ENCODE measurements at places on chromosomes 5 and 9. TPM values are rescaled to one million over a fixed set of nuclear protein-coding genes. Genes with fewer than 3 reads are reported as not detected.

LCN1 gene
- polyA plus RNA-seq, result 0.09 TPM

- no peak overlapping the region for H3K4me3 ChIP-seq
- H3K4me1 ChIP-seq, result no peaks in the 10 kb centered on the region
- no peak overlapping the region for H3K27ac ChIP-seq
- H3K36me3 ChIP-seq, result no peaks in the 10 kb centered on the region
These were observed 195.9 kb upstream of the TRIM32 start for GRCh38 chr9:116491219-116491618.

DNA sequence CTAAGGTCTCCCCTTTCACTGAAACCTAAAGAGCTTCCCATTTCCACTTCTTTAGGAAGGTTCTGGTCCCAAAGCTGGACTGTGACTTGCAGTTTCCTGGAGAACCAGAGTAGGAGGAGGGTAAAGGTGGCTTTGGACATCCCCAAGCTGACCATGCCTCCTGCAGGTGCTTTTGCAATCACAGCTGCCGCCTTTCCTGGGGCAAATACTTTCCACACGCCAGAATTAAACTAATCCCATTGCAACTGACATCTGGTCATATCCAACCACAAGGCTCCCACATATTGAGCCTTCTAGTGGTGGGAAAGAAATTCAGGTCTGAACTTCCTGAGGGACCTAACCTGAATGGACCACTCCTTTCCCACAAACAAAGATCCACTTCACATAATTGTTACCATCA is 92.7 kb downstream of the NRG2 start:
- H3K36me3 ChIP-seq, result no peaks in the 10 kb centered on the region
- H3K27me3 ChIP-seq, result peaks cover 13% of the 10 kb centered on the region
- H3K27ac ChIP-seq, result no peak overlapping the region
- DNase-seq, result no peak
- H3K4me3 ChIP-seq, result no peak overlapping the region

DNA sequence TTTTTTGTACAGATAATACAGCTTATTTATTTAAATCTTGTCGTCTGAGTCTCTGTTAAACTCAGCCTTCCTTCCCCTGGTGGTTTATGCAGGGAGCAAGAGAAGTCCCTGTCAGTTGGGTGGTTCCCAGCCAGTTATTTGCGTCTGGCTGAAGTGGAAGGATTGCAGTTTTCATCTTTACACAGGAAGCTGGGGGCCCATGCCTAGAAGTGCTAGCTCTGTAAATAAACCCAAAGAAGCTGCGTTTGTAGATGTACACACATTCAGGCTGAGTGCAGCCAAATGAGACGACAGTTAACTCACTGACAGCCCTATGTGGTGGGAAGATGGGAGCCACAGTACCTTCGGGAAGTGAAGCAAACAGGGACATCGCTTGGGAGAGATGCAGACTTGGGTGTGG is 122.1 kb downstream of the SAXO1 start:
- no peaks in the 10 kb centered on the region for H3K4me1 ChIP-seq
- H3K27ac ChIP-seq, result no peak overlapping the region
- H3K36me3 ChIP-seq, result no peaks in the 10 kb centered on the region
- peak; percentile 14 for DNase-seq

- H3K27me3 ChIP-seq, result no peaks in the 10 kb centered on the region
- no peak overlapping the region for H3K4me3 ChIP-seq
- no peaks in the 10 kb centered on the region for H3K36me3 ChIP-seq
These were observed 8.6 kb upstream of the PTGES start for GRCh38 chr9:129761293-129761900.

GRCh38 chr9:116899337-116900006 is 212.4 kb downstream of the TRIM32 start:
- no peaks in the 10 kb centered on the region for H3K36me3 ChIP-seq
- no peaks in the 10 kb centered on the region for H3K4me1 ChIP-seq
- H3K27me3 ChIP-seq, result no peaks in the 10 kb centered on the region
- no peak overlapping the region for H3K27ac ChIP-seq
- H3K4me3 ChIP-seq, result no peak overlapping the region
